Urothelium cell line (cell line): ENCODE measurements at places on chromosomes 2 and 18.

DNA sequence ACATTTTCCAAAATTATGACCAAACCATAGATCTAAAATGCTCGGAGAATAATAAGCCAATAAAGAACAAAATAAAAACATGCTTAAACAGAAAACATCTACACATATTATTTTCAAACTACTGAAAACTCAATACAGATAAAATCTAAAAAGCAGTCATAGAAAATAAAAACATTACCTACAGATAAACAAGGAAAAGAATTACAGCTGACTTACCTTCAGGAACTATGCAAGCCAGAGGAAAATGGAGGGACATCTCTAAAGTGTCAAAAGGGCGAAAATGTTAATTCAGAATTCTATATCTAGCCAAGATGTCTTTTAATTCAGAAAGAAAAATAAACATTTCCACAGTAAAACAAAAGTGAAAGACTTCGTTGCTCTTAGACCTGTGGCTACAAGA lies 112.9 kb upstream of the GYPC start:
- no peak for DNase-seq

DNA sequence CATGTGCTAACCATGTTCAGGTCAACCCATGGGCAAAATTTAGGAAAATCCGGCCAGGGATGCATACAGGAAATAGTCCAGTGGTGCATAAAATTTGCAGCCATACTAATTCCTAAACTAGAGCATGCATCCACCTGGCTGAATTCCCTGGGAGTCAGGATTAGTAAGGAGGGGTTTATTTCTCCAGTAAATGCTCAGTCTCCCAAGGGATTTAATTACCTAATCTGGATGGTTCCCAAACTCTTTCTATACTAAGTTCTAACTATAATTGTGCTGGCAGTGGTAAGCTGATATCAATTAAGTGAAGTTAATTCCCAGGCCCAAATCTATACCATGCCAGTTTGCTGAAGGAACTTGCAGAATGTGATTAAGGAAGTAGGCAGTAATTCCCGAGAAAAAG lies 26.2 kb upstream of the EVA1A start:
- no peak for DNase-seq

GRCh38 chr2:238985931-238986446 lies 138.1 kb downstream of the TWIST2 start:
- no peak for DNase-seq

DNA sequence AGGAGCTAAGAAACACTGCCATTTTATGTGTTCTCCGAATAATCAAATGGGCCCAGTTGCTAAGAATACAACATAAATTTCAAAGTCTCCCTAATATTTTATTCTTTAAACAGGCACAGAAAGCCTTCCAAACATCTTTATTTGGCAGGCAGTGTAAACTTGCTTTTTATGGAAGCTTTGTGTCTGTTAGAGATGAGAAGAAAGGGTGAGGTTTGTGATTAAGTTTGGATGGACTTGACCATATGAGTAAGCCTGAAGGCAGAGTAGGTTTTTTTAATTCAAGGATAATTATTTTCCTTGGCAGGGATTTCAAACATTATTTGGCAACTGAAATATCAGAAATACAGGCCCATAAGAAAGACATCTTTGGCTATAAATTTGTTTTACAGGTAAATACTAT lies 62.9 kb downstream of the COX7A2L start:
- DNase-seq: no peak

DNA sequence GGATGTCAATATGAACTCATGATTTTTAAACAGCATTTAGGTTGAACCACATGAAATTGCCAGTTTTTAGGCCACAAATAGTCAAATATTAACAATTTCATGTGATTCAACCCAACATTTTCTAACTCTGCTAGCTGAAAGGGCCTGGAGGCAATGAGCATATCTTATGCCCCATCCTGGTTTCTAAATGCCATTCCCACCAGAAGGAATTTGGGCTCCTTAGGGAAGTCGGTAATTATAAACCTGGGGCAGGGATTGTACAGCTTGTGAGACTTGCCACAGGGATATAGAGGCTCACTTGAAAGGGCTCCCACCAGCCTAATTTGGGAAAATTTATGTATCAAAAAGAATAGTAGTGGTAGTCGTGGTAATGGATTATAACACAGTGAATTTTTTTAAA lies 178.4 kb upstream of the ALPP start:
- no peak for DNase-seq

GRCh38 chr2:143679617-143680016 lies 550.4 kb downstream of the ARHGAP15 start:
- DNase-seq: no peak

- no peak for DNase-seq
These were observed 197.3 kb downstream of the DCC start for GRCh38 chr18:52537261-52537660.

DNA sequence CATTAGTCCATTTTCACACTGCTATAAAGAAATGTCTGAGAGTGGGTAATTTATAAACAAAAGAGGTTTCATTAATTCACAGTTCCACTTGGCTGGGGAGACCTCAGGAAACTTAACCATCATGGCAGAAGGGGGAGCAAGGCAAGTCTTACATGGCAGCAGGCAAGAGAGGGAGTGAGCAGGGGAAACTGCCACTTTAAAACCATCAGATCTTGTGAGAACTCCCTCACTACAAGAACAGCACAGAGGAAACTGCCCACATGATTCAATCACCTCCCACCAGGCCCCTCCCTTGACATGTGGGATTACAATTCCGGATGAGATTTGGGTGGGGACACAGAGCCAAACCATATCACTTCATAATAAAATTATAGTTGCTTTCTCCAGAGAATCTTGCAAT lies 365.5 kb upstream of the ID2 start:
- DNase-seq: no peak

GRCh38 chr2:39304200-39304599 lies 60.4 kb upstream of the CDKL4 start:
- DNase-seq: no peak

GRCh38 chr18:52069201-52069600 lies 270.8 kb upstream of the DCC start:
- DNase-seq: no peak
